ENCODE measurements at places on chromosomes 13 and 19.

DNA sequence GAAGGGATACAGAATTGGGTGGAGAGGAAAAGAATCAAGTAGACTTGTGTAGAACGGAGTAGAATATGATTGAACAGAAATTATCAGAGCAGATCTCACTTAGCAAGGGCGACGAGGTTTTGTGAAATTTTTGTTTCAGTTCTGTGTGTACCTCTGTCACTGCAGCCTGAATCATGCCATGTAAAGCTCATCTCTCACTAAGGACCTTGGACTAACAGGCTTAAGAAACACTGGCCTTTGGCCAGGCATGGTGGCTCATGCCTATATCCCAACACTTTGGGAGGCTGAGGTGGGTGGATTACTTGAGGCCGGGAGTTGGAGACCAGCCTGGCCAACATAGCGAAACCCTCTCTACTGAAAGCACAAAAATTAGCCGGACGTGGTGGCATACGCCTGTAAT, 62.6 kb downstream of the MYH14 start:
- DNase-seq: no peak

- DNase-seq: no peak
These were observed 21.8 kb downstream of the NAA16 start for GRCh38 chr13:41332829-41333228.

- no peak for DNase-seq
These were observed 17.2 kb downstream of the GTF2F2 start for GRCh38 chr13:45137526-45137925.

GRCh38 chr19:41937525-41938468, 9.5 kb upstream of the ERFL start:
- DNase-seq: no peak

GRCh38 chr13:82698383-82698782, 1183.9 kb downstream of the SLITRK1 start:
- DNase-seq: no peak

DNA sequence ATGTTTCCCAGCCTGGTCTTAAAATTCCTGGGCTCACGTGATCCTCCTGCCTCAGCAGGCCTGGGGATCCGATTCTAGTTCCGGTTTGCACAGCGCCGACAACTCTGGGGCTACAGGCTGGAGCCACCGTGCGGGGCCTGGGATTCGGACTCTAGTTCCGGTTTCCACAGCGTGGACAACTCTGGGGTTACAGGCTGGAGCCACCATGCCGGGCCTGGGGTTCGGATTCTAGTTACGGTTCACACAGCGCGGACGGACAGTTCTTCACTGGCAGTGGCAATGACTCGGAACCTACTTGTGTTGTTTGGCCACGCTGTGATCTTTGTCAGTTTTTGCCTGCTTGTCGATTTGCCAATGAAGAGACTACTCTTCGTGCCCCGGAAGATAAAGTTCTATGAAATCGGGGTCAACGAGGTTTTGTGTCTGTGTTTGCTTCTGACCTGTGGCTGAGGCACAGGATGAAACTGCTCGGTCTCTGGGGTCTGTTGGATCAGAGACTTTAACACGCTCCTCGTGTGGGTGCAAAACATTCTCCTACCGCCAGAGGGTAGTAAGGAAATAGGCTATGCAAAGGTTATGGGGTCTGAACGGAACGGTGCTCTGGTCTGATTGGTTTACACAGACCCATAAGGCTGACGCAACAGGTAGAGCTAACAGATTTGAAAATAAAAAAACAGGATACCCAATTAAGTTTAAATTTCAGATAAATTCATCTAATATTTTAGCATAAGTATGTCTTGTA, 12.1 kb upstream of the ZSCAN1 start:
- peak; percentile 63 for DNase-seq

DNA sequence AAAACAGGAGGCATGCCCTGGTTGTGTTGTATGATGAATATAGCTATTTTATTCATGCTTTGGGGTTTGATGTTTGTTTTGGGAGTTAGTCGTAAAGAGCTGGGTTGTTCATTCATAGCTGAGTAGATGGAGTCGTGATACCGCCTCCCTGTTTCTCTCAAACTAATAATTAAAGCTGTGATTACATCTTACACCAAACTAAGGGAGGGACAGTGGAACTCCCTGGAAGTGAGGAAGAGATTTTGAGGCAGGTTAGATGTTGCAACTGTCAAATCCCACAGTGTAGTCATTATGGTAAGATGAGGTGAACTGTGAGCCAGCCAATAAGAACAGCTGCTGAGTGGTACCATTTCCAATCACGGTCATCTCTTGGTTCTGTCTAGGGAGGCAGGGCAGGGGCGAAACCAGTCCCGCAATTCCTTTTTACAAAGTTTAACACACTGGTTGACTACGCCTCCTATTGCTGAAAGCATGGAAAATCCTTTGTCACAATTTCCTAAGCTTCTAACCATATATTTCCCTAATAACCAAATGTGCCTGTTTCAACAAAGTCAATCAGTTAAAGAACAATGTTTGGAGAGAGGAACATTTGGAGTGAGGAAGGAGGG, 207.6 kb upstream of the SERP2 start:
- DNase-seq: no peak

- no peak for DNase-seq
These were observed 9.2 kb upstream of the RASL11A start for GRCh38 chr13:27261396-27261795.

DNA sequence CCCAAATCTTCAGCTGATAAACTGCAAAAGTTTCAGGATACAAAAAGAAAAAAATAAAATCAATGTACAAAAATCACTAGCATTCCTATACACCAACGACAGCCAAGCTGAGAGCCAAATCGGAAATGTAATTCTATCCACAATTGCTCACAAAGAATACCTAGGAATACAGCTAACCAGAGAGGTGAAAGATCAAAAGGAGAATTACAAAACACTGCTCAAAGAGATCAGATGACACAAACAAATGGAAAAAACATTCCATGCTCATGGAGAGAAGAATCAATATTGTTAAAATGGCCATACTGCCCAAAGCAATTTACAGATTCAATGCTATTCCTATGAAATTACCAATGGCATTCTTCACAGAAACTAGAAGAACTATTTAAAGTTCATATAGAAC, 29.5 kb downstream of the NLRP11 start:
- DNase-seq: no peak

DNA sequence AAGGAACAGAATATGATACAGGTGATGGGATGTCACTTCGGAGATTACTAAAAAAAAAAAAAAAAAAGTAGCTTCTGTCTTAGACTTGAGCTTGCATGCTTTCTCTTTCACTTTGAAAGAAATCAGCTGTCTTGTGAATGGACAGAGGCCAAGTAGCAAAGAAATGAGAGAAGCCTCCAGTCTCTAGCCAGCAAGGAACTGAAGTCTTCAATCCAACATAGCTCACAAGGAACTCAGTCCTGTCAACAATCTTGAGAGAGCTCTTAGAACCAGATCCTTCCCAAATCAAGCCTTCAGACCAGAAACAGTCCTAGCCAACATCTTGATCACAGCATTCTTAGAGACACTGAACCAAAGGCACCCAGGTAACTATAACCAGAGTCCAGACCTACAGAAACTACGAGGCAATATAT, 7.7 kb downstream of the N4BP2L2 start:
- no peak for DNase-seq

- DNase-seq: no peak
These were observed 19.9 kb downstream of the TMED1 start for GRCh38 chr19:10815969-10816644.

GRCh38 chr19:35478794-35479677, 11.2 kb downstream of the KRTDAP start:
- DNase-seq: no peak

DNA sequence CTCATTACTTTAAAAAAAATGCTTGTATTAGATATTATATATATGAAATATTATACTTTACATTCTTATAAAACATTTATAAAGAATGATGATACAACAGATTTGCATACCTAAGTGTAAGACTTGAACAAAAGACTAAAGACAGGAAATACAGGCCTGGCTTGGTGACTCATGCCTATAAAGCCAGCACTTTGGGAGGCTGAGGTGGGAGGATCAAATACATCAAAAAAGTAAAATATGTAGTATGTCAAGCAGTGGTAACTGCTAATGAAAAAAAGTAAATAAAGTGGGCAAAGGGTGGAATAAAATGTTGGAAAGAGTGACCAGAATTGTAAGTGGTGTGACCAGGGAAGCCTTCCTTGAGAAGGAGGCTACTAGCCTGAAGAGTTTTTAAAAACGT, 133.7 kb downstream of the GGACT start:
- no peak for DNase-seq

DNA sequence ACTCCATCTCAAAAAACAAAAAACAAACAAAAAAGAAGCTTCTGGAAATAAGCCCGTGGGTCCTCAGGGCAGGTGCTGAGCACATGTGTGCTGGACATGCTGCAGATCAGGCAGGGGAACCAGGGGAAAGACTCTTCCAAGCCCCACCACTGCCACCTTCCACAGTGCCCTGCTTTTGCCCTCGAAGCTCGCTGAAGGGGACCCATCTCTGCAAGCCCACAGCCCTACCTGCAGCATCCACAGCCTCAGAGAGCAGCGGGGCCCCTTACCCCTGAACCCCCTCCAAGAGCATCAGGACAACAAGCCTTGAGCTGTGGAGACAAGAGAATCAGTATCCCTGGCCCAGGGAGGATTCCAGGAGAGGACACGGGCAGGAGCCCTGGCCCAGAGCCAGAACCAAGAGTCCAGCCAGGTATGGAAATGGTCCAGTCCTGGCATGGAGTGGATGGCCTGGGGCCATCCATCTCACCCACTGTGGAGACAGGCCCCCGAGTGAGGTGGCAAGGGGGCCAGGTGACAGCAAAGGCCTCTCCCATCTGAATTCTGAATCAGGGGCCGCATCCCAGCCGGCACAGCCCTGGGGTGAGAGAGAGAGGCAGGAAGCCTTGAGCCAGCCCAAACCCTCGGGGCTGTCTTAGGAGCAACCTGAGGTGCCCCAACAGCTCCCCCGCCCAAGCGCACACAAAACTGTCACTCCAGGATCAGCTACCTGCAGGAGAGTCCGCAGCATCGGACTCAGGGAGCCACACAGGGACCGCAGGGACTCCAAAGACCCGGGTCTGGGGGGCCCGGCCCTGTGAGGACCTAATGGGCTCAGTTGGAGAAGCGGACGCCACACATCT, 51.8 kb upstream of the TPM4 start:
- no peak for DNase-seq

All from CD8-positive, alpha-beta T cell (primary cell).